ENCODE measurements at places on chromosomes 2 and 18.
A peak's percentile ranks its signal among the peaks of the same experiment; 100 is the strongest.

- H3K27ac ChIP-seq: no peak overlapping the region
- H3K27me3 ChIP-seq: no peaks in the 10 kb centered on the region
- DNase-seq: no peak
- H3K4me3 ChIP-seq: no peak overlapping the region
- no peaks in the 10 kb centered on the region for H3K4me1 ChIP-seq
Observed at GRCh38 chr18:55402731-55403405, 185.1 kb downstream of the TCF4 start.

DNA sequence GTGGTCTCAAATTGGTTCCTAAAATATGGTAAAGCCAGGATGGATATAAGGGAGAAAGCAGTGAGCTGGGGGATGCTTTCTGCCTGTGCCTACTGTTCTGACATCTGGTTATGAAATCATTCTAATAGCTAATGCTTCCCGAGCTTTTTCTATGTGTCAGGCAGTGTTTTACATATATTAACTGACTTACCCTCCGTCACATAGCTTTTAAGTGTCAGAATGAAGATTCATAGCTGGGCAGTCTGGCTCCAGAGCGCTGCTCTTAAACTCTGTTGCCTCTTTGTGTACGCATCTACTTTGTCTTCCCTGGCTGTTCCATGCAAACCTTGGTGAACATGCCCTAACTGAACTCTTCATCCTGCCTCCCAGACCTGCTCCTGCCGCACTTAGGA lies 195.7 kb downstream of the LPIN1 start:
- H3K27me3 ChIP-seq: no peaks in the 10 kb centered on the region
- DNase-seq: no peak
- no peak overlapping the region for H3K4me3 ChIP-seq
- no peaks in the 10 kb centered on the region for H3K36me3 ChIP-seq
- peaks cover 27% of the 10 kb centered on the region for H3K4me1 ChIP-seq

- H3K4me3 ChIP-seq: peak overlapping the region; percentile 63
- H3K36me3 ChIP-seq: no peaks in the 10 kb centered on the region
- no peaks in the 10 kb centered on the region for H3K27me3 ChIP-seq
- no peak for DNase-seq
Observed at GRCh38 chr18:46915800-46916550, 1.3 kb downstream of the PIAS2 start.

DNA sequence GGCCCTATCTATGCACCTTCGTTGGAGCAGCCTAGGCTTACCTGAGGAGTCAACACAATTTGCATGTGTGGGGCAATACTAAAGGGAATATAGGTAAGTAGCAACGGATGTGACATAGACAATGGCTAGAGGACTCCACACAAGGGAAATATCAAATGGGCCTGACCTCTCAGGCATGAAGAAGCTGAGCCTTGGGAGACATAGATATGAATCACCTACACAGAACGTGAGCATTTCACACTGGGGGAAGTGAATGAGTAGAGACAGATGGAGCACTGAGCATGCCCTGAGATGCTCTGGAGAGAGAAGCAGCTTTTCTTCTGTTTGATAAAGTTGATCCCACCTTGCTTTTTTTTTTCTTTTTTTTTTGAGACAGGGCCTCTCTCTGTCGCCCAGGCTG lies 97.9 kb downstream of the ATL2 start:
- no peak overlapping the region for H3K4me3 ChIP-seq
- DNase-seq: no peak
- H3K27me3 ChIP-seq: peaks cover 4% of the 10 kb centered on the region
- H3K4me1 ChIP-seq: peaks cover 7% of the 10 kb centered on the region

DNA sequence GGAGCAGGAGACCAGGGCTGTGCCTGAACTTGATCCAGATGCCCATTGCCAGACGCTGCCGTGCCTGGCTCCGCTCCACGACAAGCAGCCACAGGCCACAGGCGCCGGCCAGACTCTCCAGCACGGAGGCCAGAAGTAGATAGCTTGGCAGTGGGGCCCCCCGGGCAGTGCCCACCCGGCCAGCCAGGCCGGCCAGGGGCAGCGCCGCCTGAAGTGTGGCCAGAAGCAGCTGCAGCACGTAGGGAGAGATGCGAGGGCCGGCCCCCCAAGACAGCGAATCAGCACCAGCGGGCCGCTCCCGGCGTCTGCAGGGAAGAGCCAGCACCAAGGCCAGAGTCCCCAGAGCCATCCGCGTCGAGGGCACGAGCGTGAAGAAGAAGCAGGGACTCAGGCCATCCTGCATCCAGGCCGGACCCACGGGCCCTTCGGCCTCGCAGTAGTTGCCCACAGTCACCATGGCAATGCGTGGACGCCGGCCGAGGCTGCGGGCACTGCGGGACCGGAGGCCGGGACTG lies 484 bp downstream of the ABCB6 start:
- no peak overlapping the region for H3K27ac ChIP-seq
- H3K4me1 ChIP-seq: peaks cover 32% of the 10 kb centered on the region
- H3K27me3 ChIP-seq: peaks cover 45% of the 10 kb centered on the region
- DNase-seq: peak; percentile 32
- H3K4me3 ChIP-seq: peak overlapping the region; percentile 46

- peaks cover 29% of the 10 kb centered on the region for H3K4me1 ChIP-seq
- H3K4me3 ChIP-seq: no peak overlapping the region
- no peaks in the 10 kb centered on the region for H3K36me3 ChIP-seq
- DNase-seq: peak; percentile 47
Observed at GRCh38 chr2:60834270-60834717, 47.1 kb upstream of the REL start.

DNA sequence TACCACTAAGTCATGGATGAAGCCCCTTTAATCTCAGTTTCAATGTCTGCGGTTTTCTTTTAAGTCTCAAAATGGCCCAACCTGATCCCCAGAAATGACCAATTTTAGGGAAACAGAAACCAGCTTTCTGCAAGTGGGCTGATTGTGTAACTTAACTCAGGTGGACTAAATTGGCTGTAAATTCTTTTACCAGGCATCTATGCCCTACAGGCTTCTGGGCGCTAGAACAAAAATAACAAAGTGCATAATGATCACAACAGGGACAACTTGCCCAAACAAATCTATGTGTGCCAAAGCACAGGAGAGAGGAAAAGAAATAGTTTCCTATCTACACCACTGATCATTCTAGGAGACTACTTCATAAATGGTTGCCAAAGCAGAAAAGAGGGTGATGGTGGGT lies 112.3 kb upstream of the SETBP1 start:
- H3K36me3 ChIP-seq: no peaks in the 10 kb centered on the region
- no peaks in the 10 kb centered on the region for H3K27me3 ChIP-seq
- H3K27ac ChIP-seq: no peak overlapping the region
- no peak for DNase-seq

DNA sequence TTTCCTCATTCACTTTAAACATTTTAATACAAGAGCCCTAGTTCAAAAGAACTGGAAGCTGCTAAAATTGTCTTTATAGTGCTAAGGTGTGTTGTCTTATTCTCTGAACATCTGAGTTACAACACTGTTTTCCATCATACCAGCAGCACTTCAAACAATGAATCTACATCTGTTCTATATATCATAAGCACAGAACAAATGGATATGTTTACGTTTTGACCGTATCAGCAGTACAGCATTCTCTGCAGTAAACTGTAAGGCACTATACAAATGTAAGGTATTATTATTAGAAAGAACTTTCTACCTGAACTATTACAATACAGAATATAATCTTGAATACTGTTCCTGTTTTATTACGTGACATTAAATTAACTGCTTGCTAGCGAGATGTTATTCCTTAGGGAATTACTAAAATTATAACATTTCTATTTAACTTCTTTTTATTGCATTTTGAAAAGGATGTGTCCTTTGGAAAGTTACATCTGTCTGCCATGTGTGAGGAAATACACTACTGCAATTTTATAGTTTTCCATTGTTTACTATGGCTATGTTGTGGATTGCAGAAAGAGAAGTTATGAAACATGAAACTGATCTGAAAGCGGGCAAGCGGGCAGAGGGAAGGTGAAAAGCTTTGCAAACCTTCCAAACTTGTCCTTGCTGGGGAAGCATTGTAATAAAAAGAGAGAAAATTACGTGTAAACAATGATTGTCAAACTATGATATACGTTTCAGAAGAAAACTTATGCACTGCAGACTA lies 13.7 kb downstream of the NCKAP1 start:
- H3K27me3 ChIP-seq: peaks cover 91% of the 10 kb centered on the region
- no peak for DNase-seq
- H3K36me3 ChIP-seq: no peaks in the 10 kb centered on the region
- no peak overlapping the region for H3K4me3 ChIP-seq
- no peaks in the 10 kb centered on the region for H3K4me1 ChIP-seq

GRCh38 chr2:16660556-16660955 lies 5.1 kb downstream of the CYRIA start:
- H3K36me3 ChIP-seq: peaks cover 13% of the 10 kb centered on the region
- no peak overlapping the region for H3K4me3 ChIP-seq
- peaks cover 84% of the 10 kb centered on the region for H3K4me1 ChIP-seq
- H3K27me3 ChIP-seq: no peaks in the 10 kb centered on the region
- DNase-seq: no peak

DNA sequence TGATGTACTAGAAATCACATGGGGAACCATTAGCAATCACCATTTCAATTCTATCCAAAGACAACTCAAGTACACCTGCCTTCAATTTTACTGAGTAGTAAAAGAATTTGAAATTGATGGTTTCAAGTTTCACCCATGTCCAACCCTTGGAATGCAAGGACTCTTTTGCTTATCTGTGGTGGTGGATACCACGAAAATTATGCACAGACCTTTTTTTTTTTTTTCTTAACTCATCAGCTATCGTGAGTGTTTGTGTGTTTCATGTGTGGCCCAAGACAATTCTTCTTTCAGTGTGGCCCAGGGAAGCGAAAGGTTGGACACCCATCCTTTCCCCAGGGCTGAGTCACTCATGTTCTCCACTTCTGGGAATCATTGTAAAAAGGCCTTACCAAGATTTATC lies 23.1 kb downstream of the ID2 start:
- H3K27me3 ChIP-seq: no peaks in the 10 kb centered on the region
- H3K36me3 ChIP-seq: no peaks in the 10 kb centered on the region
- H3K27ac ChIP-seq: no peak overlapping the region
- no peaks in the 10 kb centered on the region for H3K4me1 ChIP-seq
- H3K4me3 ChIP-seq: no peak overlapping the region
- no peak for DNase-seq

DNA sequence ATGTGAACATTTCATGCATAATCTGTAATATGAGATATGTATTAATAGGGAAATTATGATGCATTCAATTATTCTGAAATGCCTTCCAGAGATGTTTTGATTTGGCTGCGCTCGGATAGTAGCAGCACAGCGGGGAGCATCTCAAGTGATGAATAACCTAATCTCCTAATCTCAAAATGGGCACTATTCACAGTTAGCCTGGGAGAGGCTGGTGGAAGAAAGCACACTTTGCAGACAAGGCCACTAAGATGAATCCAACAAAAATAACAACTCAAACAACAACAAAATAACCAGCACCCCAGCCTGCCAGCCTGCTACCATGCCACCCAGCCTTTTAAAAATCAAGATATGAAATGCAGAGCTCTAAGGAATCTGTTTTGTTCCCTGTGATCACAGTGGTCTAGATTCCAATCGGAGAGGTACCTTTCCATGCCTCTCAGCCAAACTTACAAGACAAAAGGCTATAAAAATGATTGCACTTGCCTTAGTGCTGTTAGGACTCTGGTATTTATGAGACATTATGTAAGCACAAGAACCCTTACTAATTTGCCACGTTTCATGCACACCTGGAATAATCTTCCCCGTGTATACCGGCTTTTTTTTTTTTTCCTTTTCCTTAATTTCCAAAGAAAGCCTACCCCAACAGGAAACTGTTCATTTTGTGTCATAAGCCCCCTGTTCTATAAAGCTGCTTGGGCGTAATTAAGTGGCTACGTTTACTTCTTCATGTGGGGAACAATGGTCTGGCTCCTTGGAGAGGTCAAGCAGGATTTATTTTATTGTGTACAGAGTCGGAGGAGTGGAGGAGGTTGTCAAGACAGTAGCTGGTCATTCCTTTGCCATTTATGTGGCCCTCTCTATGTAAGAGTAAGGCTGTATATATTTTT lies 526.9 kb upstream of the FANCL start:
- DNase-seq: no peak
- H3K36me3 ChIP-seq: no peaks in the 10 kb centered on the region
- H3K27me3 ChIP-seq: no peaks in the 10 kb centered on the region
- no peaks in the 10 kb centered on the region for H3K4me1 ChIP-seq
- no peak overlapping the region for H3K4me3 ChIP-seq

- H3K4me3 ChIP-seq: no peak overlapping the region
- H3K4me1 ChIP-seq: no peaks in the 10 kb centered on the region
- no peak for DNase-seq
- H3K27me3 ChIP-seq: no peaks in the 10 kb centered on the region
- H3K27ac ChIP-seq: no peak overlapping the region
Observed at GRCh38 chr2:74261204-74261864, 62.9 kb downstream of the MTHFD2 start.

- H3K27ac ChIP-seq: no peak overlapping the region
- no peak overlapping the region for H3K4me3 ChIP-seq
- H3K36me3 ChIP-seq: no peaks in the 10 kb centered on the region
- DNase-seq: no peak
- H3K27me3 ChIP-seq: no peaks in the 10 kb centered on the region
Observed at GRCh38 chr2:164046040-164046439, 310.2 kb upstream of the FIGN start.

DNA sequence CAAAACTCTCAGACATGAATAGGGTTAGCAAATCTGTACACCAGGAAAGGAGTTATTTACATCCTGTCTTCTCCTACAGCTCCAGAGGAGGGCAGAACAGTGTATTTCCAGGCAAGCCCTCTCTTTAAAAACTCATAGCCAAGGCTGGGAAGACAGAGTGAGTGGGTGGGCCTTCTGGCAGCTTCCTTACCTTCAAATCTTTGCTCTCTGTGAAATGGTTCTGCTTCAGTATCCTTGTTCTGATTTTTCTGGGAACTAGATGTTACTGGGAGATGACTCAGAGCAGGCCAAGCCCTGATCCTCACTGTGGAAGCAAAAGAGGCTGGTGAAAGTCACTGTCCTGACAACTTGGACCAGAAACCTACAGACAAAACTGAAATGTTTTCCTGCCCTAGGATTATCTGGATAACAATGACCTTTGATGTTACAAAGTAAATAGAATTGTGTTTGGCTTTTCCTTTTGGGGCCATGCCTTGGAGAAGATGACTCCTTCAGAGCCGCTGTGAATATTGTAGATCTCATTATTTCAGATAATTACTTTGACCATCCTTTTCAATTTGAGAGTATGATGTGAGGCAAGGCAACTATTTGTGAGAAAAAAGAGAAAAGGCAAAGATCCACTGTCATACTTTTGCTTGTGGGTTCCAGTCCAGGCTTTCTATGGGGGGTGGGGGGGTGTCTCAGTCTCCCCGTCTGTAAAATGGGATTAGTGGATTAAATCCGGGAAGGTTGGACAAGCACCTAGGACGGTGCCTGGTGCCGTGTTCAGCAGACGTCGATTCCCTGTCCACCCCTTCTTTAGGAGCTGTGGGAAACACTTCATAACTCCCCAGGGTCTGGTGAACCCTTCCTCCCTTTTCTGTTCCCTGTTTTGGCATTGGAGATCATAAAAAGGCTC lies 644 bp upstream of the QPCT start:
- no peaks in the 10 kb centered on the region for H3K36me3 ChIP-seq
- peak; percentile 53 for DNase-seq
- peak overlapping the region; percentile 84 for H3K27ac ChIP-seq
- peaks cover 60% of the 10 kb centered on the region for H3K4me1 ChIP-seq
- H3K27me3 ChIP-seq: no peaks in the 10 kb centered on the region
- peak overlapping the region; percentile 61 for H3K4me3 ChIP-seq

- H3K27me3 ChIP-seq: no peaks in the 10 kb centered on the region
- no peak overlapping the region for H3K27ac ChIP-seq
- H3K36me3 ChIP-seq: no peaks in the 10 kb centered on the region
- H3K4me3 ChIP-seq: no peak overlapping the region
- no peaks in the 10 kb centered on the region for H3K4me1 ChIP-seq
Observed at GRCh38 chr2:114550895-114551793, 108.7 kb downstream of the DPP10 start.
